Fibroblast of skin of abdomen (primary cell): ENCODE measurements at places on chromosomes 13 and 19.

- DNase-seq, result no peak
These were observed 864.1 kb downstream of the DIAPH3 start for GRCh38 chr13:59299584-59299983.

GRCh38 chr13:45765464-45765863, 63.3 kb downstream of the CBY2 start:
- DNase-seq, result no peak

GRCh38 chr13:77466753-77467422, 68.6 kb upstream of the SCEL start:
- DNase-seq, result no peak

DNA sequence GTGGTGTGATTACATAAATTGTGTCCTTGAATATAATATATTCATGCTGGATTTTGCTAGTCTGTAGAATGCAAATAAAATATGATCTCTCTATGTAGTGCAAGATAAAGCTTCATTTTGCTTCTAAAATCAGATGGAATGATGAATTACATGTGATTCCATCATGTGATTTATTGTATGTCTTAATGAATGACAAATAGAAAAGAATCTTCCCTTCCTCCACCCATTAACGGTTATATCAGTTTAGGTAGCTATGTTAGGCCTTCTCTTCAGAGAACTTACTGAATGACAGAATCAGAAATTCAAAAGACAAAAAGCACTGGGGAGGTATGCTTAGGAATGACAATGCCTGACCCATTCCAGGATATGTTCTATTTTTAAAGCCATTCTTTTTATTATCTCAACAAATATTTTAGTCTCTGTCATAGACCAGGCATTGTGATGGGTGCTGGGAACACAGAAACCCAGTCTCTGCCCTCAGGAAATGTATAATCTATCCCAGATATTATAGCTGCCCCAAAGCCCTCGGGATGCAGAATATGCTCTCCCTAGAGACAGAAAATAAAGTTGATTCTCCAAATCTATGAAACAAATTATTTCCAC, 90.6 kb downstream of the TEX26 start:
- no peak for DNase-seq

DNA sequence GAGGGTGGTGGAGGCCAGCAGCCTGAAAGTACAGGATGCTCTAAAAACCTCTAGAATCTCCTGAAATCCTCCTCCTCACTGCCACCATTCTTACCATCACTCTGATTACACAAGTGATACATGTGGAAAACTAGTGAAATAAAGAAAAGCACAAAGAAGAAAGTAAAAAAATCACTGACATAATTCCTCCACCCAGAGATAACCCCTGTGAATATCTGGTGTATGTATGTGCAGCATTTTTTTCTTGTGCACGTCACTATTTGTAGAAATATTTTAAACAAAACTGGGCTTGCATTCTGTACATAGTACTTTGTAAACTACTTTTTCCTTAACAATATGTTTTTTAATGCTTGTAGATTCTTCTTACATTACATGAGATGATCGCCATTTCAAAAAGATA, 73.2 kb downstream of the CDADC1 start:
- no peak for DNase-seq

DNA sequence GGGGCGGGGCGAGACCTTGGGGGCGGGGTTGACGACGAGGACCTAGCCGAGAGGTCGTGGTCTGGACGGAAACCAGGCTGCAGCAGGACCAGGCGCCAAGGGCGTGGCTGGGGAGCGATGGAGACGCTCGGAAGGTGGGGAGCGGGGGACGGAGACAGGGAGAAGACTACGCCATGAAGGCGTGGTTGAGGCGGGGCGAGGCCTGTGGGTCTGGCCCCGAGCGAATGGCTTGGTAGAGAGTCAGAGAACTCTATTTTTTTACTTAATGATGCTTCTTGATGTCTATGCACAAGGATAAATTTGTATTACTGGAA, 674 bp upstream of the FBXL12 start:
- no peak for DNase-seq

DNA sequence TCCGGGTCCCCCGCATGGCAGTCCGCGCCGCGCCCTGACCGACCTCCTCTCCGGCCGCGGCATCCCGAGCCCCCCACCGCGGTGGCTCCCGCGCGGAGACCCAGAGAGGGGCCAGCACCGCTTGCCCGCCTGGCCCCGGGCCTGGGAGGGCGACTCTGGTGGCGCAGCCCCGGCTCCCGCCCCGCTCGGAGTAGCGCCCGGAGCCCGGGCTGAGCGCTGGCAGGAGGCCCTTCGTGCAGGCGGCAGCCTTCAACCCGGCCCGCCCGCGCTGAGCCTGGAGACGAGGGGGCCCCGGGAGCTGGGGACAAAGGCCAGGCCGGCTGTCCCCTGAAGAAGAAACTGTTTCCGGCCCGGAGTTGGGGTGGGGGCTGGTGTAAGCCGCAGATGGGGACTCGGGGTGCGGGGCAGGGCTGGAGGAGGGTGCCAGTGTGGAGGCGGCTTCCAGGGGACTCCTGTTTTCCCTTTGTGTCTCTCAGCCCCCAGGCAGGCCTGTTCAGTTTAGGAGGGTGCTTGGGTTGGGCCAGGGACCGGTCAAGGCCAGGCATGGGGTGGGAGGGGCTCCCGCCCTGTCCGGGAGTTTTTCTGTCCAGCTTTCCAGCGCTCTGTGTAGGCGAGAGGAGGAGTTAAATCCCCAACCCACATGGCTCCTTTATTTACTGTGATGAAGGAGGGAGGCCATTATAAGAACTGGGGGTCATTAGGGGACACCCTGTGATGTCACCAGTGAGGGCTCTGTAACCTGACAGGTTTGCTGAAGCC, 935 bp downstream of the LRP3 start:
- DNase-seq, result peak; percentile 20

- DNase-seq, result no peak
These were observed 147.8 kb upstream of the PCDH9 start for GRCh38 chr13:67377919-67378318.

DNA sequence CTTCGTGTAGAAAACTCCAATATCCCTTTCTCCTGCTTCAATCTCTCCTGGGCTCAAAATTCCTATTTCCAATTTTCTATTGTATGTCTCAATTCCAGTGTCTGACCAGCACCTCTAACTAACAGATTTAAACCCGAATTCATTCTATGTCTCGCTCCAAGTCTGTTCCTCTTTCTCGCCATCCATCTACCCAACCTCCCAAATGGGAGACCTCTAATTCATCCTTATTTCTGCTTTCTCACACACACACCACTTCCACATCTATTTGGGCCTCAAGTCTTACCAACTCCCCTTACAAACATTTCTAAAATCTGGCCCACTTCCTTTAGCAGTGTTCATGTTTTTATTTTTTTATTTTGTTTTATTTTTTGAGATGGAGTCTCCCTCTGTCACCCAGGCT, 53.3 kb downstream of the MBD3L2B start:
- no peak for DNase-seq

GRCh38 chr19:30289336-30289735, 82.8 kb upstream of the ZNF536 start:
- DNase-seq, result peak; percentile 27

GRCh38 chr13:112653071-112653470, 36.8 kb upstream of the ATP11A start:
- no peak for DNase-seq

DNA sequence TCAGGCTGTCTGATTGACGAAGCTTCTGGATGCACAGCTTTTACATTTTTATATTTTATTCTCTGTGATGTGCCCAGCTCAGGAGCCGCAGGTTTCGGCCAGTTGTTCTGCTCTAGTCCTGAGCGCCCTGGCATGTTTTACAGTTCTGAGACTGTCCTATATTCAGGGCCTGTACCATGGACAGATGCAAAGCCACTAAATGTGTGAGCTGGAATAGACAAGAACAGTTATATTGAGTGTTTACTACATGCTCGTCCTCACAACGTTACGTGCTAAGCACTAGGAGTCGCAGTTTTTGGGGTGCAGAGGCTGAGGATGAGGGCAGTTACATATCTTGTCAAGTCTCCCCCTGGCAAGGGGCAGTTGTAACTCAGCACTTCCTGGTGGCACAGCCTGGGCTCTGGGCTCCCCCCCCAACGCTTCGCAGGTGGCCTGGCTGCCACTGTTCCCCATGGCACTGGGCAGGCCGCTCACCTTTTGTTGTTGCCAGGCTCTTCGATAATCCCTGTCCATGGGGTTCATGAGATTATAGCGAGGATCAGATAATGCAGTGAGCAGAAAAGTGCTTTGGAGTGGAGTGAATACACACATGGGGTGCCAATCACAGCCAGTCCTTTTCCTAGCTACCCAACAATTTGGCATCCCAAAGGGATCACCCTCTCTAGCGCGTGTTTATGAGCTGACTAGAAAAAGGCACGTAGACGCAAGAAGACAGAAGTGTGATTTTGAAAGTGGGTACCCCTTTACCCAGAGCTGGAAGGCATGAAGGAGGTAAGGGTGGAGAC, 23.5 kb downstream of the ARL11 start:
- DNase-seq, result no peak

DNA sequence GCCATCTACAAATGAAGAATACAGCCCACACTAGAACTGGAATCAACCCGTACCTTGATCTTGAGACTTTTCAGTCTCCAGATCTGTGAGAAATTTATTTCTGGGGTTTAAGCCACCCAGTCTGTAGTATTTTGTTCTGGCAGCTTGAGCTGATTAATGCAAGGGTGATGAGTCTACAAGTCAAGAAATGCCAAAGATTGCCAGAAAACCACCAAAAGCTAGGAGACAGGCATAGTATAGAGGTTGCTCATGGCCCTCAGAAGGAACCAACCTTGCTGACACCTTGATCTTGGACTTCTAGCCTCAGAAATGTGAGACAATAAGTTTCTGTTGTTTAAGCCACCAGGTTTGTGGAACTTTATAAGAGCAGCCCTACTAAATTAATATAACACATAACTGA, 428.2 kb upstream of the KLF12 start:
- DNase-seq, result peak; percentile 82

DNA sequence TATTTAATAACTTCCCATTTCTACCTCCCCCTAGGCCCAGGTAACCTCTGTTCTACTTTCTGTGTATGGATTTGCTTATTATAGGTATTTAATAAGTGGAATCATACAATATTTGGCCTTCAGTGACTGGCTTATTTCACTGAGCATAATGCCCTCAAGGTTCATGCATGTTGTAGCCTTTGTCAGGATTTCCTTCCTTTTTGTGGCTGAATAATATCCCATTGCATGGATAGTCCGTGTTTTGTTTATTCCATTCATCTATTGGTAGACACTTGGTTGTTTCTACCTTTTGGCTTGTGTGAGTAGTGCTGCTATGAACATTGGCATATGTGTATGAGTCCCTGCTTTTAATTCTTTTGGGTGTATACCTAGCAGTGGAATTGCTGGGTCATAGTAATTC, 9.4 kb downstream of the HNRNPM start:
- no peak for DNase-seq

DNA sequence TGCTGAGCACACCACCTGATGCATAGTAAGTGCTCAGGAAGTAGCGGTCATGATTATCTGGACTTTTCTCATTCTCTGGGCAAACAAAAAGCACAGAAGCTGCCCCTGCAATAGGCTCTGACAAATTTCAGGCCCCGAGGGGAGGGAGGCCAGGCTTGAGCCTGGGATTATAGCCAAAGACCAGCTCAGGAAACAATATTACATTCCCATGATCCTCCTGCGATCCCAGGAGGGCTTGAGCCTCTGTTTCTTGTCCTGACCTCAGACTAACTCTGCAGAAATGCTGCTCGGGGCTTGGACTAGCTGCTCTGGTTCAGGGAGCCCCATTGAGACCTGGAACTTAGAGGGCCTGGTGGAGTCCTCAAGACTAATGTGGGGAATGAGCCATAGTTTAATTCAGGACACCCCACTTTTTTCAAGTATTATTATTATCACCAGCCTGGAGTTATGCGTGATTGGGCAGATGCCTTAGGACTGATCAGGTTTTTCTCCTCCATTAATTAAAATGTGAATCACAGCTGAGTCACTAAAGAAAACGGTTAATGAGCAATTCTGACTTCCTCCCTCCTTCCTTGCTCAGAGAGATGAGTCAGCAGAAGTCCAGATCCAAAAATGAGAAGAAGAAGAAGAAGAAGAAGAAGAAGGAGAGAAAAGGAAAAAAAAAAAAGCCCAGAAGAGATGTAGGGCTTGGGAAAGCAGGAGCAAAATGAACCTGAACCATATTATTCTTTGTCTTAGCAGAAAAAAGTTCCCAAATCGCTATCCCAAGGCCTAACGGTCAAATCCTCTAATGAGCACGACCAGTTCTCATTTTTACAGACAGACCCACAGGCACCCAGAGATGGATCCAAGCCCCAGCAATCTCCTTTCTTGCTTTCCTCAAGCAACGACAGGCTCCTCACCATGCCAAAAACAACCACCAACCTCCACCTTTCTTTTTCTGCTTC, 107.2 kb downstream of the CACNA1A start:
- DNase-seq, result peak; percentile 90

DNA sequence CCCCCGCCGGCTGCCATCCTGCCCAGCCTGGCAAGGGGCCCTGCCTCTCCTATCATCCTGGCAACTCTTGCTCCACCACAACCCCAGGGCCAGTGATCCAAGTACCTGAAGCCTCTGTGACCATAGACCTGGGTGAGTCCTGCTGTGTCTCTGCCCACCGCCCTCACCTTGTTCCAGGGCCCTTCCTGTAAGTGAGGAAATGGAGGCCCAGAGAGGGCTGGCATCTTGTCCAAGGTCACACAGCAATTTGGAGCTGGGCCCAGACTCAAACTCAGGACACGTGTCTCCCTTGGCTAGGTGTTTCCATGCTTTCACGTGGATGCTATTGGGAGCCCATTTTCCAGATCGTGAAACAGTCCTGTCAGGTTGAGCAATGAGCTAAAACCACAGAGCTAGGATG, 3.7 kb downstream of the CREB3L3 start:
- DNase-seq, result no peak

DNA sequence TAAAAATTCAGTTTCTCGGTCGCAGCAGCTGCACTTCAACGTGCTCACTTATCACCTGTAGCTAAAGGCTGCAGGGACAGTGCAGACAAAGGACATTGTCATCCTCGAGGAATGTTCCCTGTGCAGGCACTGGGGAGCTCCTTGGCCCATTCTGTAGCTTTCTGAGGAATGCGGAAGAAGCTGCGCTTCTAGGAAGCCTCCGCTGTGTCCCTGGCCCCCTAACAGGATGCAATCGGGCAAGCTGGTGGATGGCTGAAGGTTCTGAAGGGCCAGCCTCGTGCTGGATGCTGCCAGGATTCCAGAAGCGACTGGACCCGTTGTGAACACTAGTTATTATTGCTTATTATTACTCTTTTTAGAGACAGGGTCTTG, 8.1 kb downstream of the ANO8 start:
- DNase-seq, result no peak

DNA sequence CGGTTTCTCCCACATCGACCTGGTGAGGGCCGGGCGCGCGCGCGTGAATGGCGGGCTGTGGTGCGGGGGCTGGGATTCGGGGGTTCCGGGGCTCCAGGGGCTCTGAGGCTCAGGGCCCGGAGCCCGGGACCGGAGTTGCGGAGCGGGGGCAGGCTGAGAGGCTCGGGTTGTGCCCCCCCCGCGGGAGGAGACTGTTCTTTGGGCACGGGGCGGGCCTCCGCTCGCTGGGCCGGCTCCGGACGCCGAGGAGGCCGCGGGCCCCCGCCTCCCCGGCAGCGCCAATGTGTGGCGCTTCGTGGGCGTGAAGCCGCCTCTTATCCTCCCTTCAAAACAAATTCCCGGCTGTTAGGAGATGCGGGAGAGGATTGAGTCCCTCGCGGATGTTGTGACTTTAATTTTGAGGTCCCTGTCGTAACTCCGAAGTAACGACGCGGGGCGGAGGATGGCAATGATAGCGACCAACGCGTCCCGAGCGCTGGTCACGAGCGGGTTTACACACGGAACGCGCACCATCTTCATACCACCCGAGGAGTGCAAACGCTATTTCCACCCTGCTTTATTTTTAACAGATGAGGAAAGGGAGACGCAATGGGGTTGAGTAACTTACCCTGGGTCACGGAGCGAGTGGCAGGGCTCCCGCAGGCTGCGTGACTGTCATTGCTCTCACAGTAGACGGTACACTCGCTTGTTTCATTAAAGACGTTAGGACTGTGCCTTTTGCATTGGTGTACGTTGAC, 536 bp downstream of the UBA2 start:
- DNase-seq, result peak; percentile 18
